ENCODE measurements at places on chromosomes 16 and 17.
A peak's percentile ranks its signal among the peaks of the same experiment; 100 is the strongest.

DNA sequence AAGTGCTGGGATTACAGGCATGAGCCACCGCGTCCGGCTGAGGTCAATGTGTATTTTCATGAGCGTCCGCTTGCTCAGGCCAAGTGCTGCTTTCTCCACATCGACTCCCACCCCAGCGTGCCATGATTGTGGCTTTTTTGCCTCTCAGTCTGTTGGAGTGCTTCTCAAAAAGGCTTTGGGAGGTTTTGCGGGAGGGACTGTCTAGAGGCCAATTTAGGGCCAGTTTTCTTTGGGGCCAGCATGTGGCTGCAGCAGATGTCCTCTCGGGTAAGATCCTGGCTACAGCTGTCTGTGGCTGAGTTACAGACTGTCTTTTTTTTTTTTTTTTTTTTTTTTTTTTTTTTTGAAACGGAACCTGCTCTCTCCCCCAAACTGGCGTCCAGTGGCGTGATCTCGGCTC lies 6.5 kb downstream of the C16orf90 start:
- no peak for DNase-seq

GRCh38 chr17:79937391-79938335 lies 98.0 kb downstream of the TBC1D16 start:
- DNase-seq: no peak

DNA sequence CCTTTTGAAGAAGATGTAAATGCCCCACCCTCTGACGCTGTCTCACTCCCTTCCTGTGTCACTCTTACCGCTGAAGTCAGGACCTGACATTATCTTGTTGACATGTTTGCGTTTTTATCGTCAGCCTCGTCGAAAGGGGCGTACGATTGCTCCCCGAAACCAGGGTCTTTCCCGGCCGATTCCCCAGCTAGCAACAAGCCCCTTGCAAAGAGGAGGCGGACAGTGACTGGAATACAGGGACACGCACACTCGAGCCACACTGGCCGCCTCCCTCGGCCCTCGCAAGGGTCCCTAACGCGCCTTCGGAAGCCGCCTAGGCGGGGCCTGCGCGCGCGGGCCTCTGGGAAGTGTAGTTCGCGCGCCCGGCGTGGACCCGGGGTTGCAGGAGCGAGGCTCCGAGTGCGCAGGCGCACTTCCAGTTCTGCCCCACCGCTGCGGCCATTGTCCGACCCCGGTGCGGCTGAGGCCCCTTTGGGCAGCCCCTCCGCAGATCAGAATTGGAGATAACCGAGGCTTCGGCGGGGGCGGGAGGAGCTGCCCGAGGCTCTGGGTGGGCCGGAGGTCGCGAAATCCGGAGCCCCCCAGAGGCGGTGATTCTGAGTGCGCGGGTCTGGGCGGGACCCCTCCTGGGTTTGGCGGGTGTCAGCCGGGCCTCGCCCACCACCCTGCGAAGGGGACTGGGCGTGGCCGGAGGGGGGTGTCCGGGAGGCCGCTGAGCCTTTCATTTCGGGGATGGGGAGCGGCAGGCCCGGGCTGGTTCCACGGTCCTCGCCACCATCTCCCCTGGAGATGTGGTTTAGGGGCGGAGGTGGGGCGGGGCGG lies at the start of gene ZFP90:
ZFP90 (plus strand) TSS at position 412 of the 822 bp plus-strand sequence. CDS start 502 bp downstream, outside the sequence.
- peak; percentile 66 for DNase-seq

DNA sequence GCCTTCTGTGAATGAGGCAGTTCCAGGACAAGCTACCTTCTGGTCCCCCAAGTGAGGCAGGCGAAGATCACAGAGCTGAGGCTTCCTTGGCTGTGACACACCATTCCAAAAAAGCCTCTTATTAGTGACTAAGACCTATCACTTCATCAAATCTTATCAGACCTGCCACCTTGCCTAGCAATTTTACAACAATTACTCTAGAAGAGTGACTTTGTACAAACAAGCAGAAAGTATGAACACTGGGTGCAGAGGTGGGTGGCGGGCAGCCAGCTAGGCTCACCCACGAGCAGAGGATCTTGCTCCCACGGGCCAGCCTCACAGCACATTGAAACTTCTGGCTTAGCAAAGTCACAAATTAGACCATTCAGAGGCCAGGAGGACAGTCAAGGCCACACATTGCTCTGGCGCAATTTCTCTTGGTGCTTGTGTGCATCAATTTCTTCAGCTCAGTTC lies 2.2 kb upstream of the ICAM2 start:
- no peak for DNase-seq

DNA sequence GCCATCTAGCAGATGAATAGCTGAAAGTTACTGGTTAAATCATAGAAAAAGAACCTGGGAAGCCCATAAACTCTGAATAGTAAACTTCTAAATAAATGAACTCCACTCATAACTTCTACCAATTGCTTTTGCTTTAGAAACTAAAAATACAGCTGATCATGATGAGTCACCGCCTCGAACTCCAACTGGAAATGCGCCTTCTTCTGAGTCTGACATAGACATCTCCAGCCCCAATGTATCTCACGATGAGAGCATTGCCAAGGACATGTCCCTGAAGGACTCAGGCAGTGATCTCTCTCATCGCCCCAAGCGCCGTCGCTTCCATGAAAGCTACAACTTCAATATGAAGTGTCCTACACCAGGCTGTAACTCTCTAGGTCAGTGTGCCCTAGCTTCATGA lies 9.7 kb downstream of the KAT7 start:
- peak; percentile 46 for DNase-seq

- DNase-seq: no peak
Measured at GRCh38 chr17:45645330-45645729, 138.8 kb upstream of the CRHR1 start.
